Stromal cell of bone marrow (primary cell): ENCODE measurements at places on chromosomes 11 and 22.

DNA sequence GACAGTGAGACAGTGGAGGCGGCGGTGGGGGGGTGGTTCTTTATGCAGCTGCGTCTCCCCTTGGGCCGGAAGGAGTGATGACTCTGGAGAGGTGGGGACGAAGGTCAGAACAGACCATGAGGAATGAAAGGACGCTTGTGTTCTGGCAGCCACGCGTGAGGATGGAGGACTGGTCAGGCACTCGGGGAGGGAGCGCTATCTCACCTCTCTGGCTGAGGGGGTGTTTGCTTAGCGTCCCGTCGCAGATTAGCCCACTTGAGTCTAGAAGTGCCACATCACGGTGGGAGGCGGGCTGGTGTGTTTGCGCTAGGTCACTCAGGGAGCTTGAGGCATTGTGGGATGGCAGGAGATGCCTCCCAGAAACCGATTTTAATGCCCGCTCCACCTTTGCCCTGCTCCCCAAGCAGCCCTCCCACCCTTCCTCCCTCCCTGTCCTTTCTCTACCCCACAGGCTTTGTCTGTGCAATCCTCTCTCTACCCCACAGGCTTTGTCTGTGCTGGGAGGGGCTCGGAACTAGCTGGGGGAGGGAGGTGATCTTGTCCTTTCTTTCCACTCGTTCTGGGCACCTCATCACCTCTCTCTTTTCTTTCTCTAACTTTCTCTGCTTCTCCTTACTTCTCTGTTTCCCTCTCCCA, 97.8 kb downstream of the PKNOX2 start:
- DNase-seq, result no peak

- DNase-seq, result no peak
Observed at GRCh38 chr11:88807349-88807748, 258.4 kb downstream of the GRM5 start.

- peak; percentile 46 for DNase-seq
Observed at GRCh38 chr11:31690041-31690440, 121.1 kb downstream of the PAX6 start.

DNA sequence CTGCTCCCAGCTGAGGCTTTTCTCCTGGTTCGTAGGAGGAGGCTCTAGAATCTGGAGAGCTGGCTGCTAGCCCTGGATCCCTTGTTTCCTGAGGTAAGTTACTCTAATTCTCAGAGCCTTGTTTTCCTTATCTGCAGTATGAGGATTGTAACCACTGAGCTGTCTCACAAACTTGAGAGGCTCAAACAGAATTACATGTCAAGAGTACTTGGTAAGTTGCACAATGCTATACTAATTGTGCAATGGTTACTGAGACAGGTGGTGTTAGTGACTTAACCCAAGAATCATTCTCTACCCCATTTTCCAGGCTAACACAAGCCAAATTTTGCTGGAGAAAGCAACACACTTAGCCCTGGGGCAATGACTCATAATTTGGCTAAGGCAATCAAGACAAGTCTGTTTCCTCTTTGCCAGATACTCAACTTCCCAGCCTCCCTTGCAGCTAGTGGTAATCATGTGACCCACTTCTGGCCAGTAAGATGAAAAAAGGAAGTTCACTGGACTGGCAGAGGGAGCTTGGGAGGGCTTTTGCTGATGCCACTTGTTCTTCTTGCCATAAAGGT, 348.0 kb downstream of the TENM4 start:
- DNase-seq, result peak; percentile 98

DNA sequence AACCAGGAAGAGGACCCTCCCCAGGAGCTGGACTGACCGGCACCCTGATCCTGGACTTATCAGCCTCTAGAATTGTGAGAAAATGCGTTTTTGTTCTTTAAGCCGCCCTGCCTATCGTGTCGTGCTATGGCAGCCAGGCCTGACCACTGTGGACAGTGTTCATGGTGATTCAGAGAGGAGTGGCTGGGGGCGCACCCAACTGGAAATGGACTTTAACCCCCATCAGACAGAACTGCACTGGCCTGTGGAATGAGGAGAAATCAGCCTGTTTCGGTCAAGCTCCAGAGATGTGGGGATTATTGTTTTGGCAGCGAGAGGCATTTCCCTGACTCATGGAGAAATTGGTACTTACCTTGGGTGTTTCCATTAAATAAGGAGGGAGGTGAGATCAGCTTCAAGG, 1437.8 kb downstream of the BRD1 start:
- DNase-seq, result no peak

- DNase-seq, result no peak
Observed at GRCh38 chr22:42326301-42326700, 55.8 kb upstream of the TCF20 start.
